Hematopoietic multipotent progenitor cell treated with erythropoietin and hydrocortisone succinate and interleukin-3 and kit ligand, for 4 days (in vitro differentiated cells): ENCODE measurements at places on chromosomes 1 and 21.
A peak's percentile ranks its signal among the peaks of the same experiment; 100 is the strongest.

DNA sequence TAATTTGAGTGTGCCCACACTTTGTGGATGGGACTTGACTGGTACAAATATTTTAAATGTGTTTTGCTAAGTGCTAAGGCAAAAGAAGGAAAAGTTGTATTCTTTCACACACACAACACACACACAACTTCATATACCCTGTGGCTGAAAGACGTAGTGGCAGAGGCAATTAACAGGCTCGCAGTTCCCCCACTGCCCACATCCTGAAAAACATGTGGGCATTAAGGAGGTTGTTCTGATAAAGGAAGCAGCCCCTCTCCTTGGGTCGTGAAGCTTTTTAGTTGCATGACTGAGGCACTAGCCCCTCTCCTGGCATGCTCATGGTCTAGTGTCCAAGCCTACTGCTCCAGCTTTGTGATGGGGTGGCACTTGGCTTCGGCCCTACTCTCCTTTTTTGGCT lies 14.3 kb upstream of the ADAM30 start:
- peak; percentile 68 for DNase-seq

GRCh38 chr1:34918977-34919561 lies 10.4 kb downstream of the DLGAP3 start:
- peak; percentile 65 for DNase-seq

DNA sequence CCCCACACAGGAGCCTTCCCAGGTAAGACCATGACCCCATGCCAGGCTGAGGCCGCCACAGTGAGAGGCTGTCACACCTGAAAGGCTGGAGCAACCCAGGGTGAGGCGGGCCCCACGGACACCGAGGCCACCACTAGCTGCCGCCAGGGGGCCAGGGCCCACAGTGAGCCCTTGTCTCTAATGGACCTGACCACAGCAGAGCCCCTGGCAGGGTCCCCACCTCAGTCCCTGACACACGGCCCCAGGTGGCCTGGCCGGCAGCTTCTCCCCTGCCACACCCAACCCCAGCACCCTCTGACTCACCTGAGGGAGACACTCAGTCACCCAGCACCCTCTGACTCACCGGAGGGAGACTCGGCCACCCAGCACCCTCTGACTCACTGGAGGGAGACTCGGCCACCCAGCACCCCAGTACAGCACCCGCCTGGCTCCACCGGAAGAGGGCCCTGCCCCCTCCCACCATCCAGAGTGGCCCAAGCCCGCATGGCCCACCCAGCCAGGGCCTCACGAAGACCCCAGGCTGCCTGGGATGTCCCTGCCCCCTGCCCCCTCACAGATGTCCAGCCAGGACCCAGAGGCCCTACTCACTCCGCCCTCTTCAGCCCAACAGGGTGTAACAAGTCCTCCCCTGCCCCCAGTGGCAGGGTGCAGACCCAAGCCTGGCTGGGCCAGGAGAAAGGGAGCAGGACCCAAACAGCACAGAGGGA lies 4.4 kb downstream of the DVL1 start:
- DNase-seq: no peak

GRCh38 chr1:220271706-220272046 lies 577 bp downstream of the RAB3GAP2 start:
- DNase-seq: no peak

DNA sequence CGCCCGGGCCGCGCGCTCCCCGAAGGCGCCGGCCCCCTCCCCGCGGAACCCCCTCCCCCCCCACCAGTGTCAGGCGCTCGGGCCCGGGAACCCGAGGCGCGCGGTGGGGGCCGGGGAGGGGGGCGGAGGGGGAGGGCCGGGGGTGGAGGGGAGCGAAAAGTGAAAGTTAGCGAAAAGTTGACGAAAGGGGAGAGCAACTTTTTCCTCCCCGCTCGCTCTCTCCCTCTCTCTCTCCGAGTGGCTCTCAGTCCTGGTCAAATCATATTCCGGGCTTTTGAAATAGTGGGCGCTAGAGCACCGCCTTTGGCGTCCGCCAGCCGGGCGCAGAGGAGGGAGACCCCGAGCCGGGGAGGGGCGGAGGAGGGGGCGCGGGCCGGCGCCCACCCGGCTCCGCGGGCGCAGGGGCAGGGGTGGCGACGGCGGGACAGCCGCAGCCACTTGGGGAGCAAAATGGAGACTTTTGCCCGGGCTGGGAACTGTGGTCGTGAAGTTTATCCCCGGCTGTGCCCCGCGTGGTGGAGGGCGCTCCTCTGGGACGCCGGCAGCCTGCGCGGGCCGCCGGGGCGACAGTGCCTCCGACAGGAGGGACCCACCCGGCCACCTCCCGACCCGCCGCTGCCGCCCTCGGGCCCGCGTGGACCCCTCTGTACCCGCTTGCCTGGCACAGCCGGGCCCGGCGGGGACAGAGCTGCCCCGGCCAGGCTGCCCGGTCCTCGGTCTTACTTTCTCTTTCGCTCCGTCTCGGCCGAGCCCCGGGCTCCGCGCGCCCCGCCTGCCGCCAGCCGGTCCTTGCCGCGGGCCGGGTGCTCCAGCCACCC lies 697 bp downstream of the PRDM16 start:
- peak; percentile 76 for DNase-seq

- no peak for DNase-seq
Observed at GRCh38 chr1:89945852-89946476, 48.9 kb upstream of the ZNF326 start.

DNA sequence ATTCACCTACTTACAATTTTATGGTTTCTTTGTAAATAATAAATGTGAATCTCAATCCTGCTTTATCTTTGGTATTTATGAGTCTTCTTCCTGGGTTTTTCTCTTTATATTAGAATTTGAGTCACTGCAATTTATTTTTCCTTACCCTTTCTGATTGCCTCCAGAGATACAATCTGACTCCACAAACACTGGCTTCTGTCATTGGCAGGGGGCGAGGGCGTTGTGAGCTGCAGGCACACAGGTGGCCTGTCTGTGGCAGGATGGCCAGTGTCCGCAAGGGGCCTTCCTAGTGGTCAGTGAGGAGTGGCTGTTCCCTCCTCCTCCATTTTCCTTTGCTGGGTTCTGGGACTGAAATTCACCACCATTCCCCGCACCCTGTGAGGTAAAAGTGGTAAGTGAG lies 2.0 kb upstream of the MTARC1 start:
- no peak for DNase-seq

GRCh38 chr1:59242370-59242769 lies 54.5 kb upstream of the FGGY start:
- DNase-seq: no peak

- peak; percentile 86 for DNase-seq
Observed at GRCh38 chr1:24390924-24391782, 22.4 kb downstream of the STPG1 start.

GRCh38 chr1:212700892-212701819 lies 1.5 kb upstream of the BATF3 start:
- DNase-seq: peak; percentile 69

DNA sequence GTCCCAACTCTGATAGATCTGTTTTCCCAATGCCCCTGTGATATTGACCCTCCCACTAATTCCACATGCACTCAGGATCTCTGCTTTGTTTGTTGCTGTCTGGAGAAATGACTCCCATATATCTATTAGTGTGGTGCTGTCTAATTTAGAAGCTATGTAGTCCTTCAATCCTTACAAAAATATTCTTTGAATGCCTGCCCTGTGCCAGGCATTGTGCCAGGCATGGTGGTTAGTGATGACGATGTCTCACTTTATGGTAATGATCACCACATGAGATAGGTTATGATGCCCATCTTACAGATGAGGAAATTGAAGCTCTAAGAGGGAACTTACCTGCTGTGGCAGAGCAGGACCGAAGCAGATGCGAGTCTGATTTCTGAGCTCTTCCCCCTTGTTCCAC lies 12.9 kb downstream of the MYOG start:
- no peak for DNase-seq

- DNase-seq: no peak
Observed at GRCh38 chr1:199319341-199319740, 680.5 kb downstream of the PTPRC start.

- DNase-seq: no peak
Observed at GRCh38 chr1:185914089-185914488, 179.9 kb downstream of the HMCN1 start.

GRCh38 chr21:39016740-39017315 lies 166.4 kb downstream of the PSMG1 start:
- peak; percentile 92 for DNase-seq

DNA sequence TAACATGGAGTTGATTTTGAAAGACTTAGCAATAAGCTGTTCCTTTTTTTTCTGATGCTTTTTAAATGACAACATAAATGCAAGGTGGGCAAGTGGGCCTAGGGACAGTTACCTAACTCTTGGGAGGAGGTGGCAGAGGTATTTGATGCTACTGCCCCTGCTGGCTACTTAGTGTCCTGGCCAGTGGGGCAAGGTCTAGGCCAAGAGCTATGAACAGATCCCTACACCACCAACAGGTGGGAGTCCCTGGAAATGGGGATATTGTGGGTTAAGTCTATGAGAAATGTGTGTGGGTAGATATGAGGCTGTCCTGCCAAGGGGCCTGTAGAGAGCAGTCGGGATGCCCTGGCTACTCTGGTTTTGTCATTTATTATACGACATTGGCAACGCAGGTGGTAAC lies 31.3 kb upstream of the B3GALT5 start:
- no peak for DNase-seq

- DNase-seq: no peak
Observed at GRCh38 chr1:167371030-167371429, 147.3 kb downstream of the CD247 start.
